EL (cell line): ENCODE measurements at places on chromosomes 1 and 21.

DNA sequence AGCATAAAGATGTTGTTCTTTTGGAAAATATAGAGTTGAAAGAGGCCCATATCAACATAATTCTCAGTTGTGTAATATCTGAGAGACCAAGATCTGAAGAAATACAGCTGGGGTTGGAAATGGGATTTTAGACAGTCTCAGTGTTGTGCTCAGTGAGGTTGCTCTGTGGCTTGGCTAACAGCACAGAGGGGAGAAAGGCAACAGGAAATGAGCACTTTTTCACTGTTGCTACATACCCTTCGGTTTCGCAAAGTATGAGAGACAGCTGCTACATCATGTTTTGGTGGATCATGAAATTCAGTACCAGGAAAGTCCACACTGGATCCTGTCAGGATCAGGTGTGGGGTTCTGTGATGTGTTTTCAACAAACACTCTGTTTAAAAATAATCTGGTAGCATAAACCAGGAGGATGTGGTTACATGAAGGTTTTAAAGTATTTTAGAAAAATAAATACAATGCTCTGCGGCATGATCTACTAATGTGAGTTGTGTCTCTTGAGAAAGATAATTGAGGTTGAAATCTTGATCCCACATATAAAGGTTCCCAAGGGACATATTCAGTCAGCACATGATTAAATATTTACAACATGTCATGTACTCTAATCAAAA, 7.0 kb upstream of the GPR88 start:
- DNase-seq: peak; percentile 10

- DNase-seq: no peak
Observed at GRCh38 chr1:231312432-231312788, 25.2 kb downstream of the EXOC8 start.

DNA sequence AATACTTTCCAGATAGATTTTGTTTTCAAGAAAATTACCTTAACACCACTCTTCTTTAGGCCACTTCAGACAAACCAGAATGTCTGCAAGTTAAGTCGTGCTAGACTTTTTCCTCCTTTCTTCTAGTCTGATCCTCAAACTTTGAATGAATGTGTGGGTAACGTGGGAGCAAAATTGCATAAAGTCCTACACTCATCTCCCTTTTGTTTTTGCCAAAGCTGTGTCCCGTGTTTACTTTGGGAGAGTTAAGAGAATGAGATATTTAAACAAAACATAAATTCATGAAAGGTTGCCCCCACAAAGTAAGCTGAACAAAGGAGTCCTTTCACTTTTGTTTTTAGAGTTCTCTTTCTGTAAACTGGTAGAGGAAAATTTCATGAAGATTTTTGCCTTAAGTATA, 16.9 kb upstream of the VAMP3 start:
- DNase-seq: no peak

- DNase-seq: no peak
Observed at GRCh38 chr21:32975811-32976431, 49.8 kb upstream of the OLIG2 start.

GRCh38 chr1:90730243-90731022, 13.3 kb upstream of the BARHL2 start:
- DNase-seq: no peak

DNA sequence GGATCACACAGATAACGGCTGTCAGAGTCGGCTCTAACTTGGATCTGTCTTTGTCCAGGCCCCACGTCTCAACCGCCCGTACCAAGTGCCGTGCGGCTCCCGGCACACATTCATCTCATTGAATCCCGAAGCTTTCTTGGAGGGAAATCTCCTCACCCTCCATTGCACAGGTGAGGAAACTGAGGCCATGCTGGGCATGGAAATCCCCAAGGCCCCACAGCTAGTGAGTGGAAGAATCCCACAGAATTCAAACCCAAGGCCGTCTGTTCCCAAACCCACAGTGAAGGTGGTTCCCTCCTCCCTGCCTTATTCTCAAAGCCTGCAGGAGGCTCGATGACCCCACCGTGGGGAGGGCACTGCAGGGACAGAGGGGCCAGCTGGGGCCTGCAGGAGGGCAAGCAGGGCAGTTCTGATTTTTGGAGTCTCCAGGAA, 437.9 kb downstream of the MATN1 start:
- no peak for DNase-seq

- no peak for DNase-seq
Observed at GRCh38 chr1:164054331-164054730, 504.7 kb upstream of the PBX1 start.

DNA sequence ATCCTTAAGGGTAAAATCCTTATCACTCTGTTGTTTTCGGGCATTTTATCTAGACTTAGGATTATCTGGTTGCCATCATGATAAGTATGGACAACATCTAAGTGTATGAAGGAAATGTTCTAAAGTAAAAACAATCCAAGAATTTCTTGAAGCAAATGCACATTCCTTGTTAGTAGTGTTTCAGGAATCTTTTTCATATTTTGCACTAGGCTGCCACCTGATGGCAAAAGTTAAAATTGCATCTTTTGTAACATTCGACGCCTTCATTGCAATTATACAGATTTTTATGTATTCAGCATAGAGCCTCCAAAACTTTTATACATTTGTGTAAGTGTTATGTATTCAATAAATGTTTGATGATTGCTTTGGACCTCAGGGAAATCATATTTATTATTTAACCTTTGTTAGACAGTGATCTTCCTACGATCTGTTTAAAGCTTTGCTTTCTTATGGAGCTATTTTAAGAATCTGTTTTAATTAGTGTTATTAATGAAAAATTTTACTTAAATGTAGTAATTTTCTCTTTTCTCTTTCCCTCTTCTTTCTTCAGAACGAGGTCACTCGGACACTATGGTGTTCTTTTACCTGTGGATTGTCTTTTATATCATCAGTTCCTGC, 49.4 kb upstream of the KIAA1614 start:
- peak; percentile 67 for DNase-seq

DNA sequence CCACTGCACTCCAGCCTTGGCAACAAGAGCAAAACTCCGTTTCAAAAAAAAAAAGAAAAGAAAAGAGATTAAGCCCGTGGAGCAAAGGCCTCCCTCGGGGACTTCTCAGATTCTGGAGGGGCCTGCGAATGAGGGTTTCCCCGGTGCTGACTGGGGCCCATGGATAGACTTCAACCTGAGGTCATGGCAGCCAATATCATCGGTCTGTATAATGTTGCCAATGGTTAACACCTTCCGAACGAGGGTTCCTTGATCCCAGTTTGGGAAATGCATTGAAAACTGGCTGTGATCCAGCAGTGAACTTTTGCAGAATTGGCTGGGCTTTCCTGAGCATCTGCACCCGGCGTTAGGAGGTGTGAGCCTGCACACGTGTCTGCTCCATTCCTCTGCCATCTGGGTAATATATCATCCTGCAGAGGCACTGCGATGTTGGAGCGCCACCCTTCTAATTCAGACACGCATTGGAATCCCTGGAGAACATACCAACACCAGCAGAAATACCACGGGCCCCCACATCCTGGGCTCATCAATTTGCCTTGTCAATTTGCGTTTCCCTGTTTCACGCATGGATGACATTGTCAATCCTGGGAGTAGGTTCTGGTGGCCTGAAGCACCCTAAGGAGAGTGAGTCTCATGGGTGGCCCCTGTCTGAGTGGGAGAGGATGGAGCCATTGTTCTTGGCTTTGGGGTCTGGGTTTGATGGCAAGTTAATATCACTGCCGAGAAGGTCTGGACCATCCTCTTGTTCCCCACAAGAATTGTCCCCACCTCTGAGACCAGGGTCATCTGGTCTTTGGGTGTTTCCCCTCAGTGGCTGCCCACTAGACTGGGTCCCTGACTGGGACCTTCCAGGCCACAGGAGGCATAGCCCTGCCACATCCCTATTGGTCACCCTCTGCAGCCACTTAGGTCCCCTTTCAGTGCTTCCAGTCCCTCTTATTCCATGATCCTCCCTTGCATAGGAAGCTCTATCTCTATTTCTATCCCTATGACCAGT, 441.0 kb downstream of the PTPRU start:
- DNase-seq: no peak

DNA sequence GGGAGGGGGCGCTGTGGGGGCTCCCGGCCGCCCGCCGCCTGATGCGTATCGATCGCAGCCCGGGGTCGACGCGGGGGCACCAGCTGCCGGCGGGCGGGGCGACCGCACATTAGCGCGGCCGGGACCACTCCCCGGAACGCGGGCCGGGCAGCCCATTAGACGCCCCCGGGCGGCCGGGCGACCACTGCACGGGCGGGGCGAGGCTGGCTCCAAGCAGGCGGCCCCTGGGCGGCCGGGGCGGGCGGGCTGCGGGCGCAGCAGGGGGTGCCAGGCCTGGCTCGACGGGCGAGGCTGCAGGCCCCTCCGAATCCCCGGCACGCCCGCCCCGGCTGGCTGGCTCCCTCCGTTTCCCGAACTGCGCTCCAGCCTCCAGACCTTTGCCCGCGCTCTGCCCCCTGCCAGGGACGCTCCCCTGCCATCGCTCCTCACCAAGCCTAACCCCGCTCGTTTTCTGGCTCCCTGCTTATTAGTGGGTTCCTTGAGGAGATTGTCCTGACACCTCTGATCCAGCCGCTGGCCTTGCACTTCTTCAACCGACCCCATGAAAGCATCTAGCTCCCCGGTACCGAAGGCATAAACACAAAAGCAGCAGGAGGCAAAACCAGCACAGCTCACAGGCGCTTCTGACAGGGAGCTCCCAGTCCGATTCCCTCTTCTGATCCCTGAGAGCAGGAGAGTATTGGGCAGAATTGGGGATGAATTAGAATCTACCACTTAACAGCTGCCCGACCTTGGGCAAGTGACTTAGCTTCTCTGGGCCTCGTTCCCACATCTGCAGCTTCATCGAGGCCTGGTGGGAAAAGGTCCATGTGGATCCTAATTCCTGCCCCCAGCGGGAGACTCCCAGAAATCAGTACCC, 92.6 kb upstream of the CASZ1 start:
- no peak for DNase-seq

- no peak for DNase-seq
Observed at GRCh38 chr1:96520579-96520947, 201.0 kb upstream of the PTBP2 start.

DNA sequence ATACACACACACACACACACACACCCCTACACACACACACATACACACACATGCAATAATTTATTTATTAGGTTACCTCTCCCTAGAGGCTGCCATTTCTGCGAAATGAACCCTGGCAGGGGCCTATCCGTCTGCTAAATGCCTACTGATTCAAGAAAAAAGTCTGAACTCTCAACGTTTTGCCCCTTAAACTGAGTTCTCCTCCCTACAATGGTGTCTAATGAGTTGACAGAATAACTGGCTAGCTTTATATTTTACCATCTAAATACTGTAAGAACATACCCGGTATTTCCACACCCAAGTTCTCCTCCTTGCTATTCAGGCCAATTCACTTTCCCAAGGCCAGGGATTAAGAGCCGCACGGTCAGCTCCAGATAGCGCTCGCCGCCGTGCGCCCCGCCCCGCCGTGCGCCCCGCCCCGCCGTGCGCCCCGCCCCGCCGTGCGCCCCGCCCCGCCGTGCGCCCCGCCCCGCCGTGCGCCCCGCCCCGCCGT, 339 bp upstream of the RNPC3 start:
- DNase-seq: peak; percentile 59

DNA sequence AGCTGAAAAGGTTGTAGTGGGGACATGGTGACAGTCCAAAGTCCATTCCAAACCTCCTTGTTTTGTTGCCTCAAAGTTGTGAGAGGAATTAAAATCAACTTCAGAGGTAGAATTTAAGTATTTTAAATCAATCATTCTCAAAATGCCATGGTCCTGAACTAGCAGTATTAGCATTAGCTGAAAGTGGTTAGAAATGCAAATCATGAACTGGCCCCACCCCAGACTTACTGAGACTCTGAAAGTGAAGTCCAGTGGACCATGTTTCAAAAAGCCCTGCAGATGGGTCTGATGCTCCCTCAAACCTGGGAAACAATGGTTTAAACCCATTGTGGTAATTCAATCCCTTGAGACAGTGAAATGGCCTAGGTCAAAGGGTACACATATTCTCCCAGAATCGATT, 36.2 kb upstream of the KRTAP11-1 start:
- no peak for DNase-seq

DNA sequence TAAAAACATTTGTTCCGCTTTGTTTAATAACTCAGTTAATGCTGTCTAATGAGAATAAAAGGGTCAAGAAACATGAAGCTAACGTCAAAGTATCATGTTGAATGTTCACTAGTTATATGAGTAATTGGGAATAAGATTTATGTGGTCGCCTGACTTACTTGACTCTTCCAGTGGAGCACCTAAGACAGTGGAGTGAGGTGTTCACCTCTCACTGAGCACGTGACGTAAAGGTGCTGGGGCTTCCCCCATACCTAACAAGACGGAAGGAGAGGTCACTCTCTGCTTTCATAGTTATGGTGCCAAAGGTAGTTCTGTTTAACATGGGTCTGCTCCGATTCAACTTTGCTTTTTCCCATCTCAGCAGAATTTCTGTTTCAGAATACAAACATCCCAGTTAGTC, 686 bp downstream of the KMO start:
- DNase-seq: no peak

DNA sequence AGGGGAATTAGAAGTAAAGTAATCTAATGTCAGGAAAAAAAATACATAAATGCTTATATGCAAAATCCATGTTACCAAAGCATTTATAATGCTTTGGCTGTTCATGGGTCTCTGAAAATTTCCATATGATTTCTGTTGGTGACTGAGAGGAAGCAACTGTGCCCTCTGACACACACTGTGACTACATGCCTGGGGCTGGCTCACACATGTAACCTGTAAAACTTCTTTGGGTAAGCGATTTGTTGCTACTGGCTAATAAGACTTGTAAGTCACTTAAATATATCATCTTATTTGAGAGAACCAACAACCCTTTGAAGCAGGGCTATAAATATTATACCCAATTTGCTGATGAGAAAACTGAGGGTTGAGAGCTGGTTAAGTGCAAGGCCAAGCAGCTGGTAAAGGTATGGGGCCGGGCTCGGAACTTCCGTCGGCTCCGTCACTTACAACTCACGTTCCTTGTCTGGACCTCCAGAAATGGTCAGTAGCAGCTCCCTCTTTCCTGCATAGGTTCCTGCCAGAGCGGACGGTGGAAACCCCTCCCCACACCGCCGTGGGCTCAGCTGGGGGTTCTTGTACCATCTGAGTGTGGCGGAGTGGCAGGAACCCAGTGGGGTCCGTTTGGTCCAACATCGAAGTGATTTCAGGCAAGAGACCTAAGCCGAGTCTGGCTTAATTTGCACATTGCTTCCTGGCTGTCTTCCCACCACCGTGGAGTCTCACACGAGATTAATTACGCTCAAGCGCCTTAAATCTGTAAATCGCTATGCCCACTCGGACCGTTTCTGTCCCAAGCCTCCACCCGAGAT, 714 bp downstream of the DFFA start:
- no peak for DNase-seq

- DNase-seq: no peak
Observed at GRCh38 chr21:35168735-35169134, 119.6 kb upstream of the RUNX1 start.

GRCh38 chr1:202164271-202165037, 4.1 kb upstream of the PTPN7 start:
- DNase-seq: no peak

DNA sequence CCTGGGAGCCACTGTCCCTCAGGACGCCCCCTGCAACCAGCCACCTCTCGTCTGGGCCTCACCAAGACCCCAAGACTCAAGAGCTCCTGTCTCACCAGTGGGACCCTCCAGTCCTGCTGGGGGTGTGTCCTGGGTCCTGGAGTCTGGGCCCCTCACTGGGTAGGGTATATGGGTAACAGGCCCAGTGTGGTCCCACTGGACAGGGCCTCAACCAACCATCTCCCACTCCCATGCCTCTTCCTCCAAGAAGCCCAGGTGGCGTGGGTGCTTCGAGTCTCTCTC, 725 bp upstream of the VWA1 start:
- DNase-seq: no peak
